ENCODE measurements at places on chromosomes 16 and 17.
A peak's percentile ranks its signal among the peaks of the same experiment; 100 is the strongest.

DNA sequence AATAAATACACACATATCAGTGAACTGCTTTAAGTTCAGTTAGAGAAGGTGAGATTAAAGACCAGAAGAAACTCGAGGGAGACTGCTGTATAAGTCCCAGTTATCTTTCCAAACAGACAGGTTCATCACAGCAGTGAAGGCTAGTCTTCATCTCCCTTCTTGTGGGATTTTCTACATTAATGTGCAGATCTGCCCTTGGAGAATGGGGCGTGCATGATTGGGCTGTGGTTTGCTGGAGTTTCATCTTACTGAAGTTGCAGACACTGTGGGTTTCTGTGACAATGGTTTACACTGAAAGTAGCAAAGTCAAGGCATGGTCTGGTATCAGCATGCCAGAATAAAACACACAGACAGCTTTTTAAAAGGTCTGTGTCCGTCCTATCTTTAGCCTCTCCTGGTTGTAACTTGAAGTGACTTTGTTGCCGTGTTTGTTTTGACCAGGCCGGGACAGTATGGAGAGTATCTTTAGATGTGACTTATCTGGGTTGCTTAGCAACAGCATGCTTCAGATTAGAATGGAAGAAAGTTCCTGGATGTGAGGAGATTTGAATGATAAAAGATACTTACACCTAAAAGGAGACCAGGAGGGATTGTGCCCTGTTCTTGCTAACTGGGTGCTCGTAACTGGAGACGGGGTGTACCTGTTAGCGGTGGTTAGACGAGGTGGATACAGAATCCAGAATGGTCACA is 16.1 kb downstream of the NAA60 start:
- no peak for DNase-seq

DNA sequence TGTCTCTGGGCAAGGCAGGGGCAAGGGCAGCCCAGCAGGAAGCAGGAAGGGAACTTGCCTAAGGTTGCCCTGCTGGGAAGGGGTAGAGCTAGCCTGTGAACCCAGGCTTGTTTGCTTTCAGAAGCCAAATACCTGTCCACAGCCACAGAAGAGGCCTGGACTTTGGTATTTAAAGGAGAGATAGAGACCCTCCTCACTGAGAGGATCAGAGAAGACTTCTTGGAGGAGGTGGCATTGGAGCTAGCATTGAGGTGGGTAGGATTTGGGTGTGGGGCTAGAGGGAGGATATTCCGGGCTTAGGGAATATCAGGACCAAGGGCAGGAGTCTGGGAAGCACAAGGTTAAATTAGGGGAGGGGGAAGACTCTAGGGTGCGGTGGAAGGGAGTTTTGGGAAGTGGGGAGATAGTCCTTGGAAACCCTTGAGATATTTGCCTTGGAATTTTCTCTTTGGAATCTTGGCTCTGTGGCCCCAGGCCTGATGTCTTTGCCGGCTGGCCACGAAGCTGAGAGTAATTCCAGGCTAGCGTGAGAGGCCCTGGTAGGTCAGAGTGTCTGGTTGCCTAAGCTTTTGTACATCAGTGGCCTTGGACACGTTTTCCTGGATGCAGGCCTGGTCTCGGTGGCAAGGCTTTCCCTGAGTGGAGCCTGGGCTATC is 13.1 kb upstream of the ETV4 start:
- DNase-seq, result no peak

- DNase-seq, result no peak
These were observed 961 bp downstream of the FGF11 start for GRCh38 chr17:7440113-7440833.

DNA sequence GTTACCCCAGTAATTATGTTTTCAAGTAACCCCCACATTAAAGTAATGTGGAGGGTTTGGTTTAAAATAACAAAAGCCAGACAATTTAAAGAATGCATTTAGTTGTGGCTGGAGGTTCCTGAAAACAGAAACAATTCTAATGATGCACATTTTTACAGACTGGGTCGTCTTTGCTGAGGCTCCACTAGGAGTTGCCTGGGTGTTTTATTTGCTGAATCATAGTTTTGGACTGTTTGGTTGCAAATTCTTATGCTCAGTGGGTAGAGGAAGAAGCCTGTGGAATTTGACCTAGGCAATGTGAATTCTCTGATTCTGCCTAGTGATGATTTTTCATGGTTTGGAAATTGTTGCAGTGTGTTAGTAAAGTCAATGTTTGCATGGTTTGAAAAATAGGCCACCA is 16.3 kb downstream of the SHISA9 start:
- DNase-seq, result no peak

DNA sequence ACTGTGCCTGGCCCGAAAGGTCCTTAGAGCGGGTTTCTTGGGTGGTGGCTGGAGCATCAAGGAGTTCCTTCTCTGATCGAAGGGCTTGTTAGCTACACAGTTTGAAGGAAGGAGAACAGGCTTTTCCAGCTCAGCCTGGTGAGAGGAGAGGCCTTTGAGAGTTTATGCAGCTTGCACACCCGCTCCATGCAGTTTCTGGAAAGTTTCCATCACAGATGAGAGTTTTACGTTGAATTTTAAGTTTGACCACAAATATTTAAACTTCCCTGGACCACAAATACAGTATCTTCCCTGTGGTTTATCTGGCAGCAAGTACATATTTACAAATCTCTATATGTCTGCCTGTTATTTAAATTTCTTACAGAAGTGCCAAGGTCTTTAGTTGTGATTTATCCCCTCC is 56.8 kb downstream of the HIC1 start:
- DNase-seq, result no peak

DNA sequence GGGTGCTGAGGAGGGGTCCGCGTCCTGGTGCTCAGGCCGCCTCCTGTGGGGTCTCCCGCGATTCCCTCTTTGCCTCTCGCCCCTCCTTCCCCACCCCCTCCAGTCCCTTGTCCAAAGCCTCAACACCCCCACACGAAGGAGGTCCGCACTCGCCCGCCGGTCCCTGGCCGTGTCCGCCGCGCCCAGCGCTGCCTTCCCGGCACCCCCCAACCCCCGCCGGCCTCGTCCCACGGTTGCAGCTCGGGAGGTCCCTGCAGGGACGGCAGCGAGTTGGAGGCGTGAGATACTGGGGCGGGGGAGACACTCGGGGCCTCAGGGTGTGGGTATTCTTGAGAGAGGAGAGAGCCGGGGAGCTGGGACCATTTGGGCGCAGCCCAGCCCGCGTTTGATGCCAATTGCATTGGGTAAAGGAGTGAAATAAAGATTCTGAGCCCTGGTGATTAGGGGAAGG is 468 bp downstream of the FLYWCH2 start:
- no peak for DNase-seq

GRCh38 chr17:73546770-73547536 is 97.3 kb downstream of the SDK2 start:
- no peak for DNase-seq

GRCh38 chr16:28140788-28141618 is 70.8 kb downstream of the XPO6 start:
- DNase-seq, result no peak

DNA sequence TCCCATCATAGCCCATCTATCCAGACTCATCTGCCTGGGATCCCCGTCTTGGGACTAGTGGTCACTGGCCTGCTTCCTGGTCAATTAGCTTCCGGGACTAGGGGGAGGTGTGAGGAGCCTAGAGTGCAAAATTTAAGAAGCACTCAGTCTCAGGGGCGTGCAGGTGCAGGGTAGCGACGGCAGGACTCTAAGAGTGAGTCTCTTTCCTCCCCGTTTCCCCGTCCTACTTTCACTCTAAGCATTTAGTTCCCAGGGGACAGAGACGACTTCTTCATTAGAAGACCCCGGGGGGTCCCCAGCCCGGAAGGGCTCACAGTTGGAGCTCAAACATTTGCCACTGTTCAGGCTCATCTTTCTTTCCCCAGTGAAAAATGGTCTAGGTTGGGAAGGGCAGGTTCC is 677 bp upstream of the ZNHIT3 start:
- DNase-seq, result no peak

GRCh38 chr17:50186661-50187393 is 14.6 kb downstream of the COL1A1 start:
- no peak for DNase-seq

DNA sequence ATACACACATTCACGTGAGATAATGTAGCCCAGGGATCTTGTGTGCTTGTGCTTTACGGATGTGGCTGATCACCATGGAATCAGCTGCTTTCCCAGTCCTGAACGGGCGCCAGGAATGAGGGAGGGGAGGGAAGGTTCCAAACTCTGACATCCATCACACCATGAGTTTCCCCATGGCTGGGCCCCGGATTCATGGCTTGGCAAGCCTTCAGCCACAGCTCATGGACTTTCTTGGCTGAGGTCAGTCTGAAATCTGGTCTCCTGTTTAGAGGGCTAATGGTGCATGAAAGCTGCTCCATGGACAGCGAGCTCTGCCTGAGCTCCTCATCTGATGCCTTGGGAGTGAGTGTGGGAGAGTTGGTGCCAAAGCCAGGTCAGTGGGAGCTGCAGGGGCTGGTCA is 767.6 kb upstream of the EEF2KMT start:
- DNase-seq, result no peak

DNA sequence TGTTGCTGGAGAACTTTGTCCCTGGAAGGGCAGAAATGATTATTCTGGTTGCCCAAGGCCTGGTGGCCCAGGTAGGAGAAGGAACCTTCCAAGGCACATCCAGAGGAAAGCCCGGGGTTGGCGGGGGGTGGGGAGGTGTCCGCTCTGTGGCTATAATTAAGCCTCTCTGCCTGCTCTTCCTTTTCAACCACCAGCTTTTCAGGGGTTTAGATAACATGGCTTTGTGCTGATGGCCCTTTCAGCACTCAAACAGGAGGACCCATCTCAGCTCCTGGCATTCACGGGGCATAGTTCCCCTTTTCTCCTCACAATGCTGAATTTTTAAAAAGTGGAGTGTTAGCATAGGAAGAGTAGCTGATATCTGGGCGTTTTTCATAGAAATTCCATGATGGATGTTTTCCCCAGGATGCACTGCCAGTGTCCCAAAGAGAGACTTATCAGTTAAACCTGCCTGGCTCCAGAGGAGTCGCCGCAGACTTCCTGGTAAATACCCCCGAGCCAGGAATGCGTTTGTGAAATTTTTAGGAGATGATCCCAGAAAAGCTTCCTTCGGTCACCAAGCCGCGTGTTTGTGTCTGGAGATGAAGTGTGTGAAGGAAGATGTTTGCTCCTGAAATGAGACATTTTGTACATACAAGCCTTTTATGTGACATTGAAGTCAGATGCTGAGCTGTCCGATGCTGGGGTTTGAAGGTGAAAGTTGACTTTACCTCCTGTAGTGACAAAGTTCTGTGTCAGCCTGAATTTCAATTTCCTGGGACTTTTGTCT is 188.5 kb downstream of the MSI2 start:
- DNase-seq, result no peak

GRCh38 chr17:40540448-40540847 is 24.8 kb downstream of the CCR7 start:
- no peak for DNase-seq

GRCh38 chr17:52465407-52465806 is 306.9 kb upstream of the CA10 start:
- DNase-seq, result no peak

GRCh38 chr17:80166446-80166845 is 3.4 kb upstream of the CARD14 start:
- DNase-seq, result no peak

- no peak for DNase-seq
These were observed 16.6 kb downstream of the RTN4RL1 start for GRCh38 chr17:2008332-2009126.

GRCh38 chr17:18258356-18259038 is at the start of gene FLII:
TSS of gene FLII (minus strand) at chr17:18258738. CDS start at chr17:18258690, 48 bp downstream.
- DNase-seq, result peak; percentile 38

DNA sequence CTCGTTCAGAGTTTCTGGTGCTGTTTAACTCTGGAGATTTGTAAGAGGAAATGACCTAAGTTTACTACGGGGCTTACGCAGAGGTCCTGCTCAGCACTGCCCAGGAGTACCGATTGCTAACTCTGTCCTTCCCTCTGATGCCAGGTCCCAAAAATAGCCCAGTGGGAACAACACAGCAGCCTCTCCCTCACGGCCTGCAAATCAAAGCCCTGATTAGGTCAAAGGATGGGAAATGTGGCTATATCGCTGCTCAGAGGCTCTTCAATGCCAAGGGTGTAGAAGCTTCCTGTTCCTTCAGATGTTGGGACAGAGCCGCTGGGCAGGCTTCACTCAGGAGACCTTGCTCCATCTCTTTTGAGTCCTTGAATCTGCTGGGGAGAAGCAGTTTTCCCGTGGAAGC is 174.2 kb upstream of the KCNJ16 start:
- no peak for DNase-seq

DNA sequence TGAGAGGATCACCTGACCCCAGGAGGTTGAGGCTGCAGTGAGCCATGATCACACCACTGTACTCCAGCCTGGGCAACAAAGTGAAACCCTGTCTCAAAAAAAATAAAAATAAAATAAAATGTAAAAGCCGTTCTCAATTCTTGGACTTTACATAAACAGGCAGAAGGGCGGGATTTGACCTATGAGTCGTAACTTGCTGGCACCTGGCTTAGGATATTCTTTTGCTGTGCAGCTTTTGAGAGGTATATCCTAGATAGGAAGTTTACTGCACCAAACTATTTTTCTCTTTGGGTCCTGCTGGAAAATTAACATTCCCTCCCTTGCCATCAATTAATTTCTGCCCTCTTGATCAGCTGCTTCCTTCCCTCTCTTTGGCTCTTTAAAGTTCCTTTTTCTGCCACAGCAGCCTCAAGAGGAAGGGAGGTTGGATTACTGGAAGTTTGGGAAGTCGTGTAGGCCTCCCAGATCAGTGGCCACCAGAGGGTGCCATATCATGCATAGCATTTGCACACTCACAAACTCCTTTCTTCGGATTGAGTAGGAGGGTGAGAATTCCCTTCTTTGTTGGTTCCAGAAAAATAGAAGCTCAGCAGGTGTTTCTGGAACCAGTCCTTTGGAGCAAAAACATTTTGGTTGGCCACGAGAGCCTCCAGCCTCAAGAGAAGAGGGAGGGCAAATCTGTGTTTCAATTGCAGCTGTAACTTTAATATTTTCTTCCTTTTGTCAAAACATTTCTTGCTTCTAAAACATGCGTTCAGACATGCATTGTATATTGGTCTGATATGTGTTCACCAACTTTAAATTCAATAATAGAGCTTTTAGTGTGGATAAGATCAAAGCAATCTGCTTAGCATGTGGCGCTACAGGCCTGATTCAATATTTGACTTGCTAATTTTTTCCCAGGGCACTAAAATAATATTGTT is 147.3 kb downstream of the CCDC182 start:
- no peak for DNase-seq

DNA sequence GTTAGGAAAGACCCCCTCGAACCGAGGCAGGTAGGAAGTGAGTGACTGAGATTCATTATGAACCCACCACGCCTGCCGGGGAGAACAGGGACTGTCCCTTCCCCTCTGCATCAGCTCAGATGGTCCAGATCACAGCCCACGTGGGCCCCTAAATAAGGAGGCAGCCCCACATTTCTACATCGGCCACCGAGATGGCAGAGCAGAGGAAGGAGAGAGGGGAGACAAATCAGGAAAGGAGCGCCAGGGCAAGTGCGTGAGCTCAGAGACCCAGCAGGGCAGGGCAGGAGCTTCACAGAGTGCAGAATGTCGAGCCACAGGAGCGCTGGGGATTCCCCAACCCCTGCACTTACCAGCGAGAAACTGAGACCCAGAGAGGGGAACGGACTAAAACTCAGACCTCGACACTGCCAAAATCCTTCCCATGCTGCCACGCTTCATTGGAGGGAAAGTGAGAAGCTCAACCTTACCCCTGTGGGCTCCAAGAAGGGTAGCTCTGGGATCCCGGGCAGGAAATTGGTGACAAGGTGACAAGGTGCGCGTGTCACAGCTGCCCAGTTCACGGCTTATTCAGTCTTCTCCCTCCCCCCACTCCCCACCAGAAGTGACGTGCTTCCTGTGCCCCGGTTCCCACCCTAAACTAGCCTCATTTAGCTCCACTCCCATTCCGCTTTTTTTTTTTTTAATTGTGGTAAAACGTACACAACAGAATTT is at the start of gene ICAM2:
TSS of gene ICAM2 (minus strand) at position 578 of the 711 bp plus-strand sequence. CDS start 13,942 bp downstream, outside the sequence.
- DNase-seq, result no peak

- peak; percentile 76 for DNase-seq
These were observed 2.4 kb upstream of the USP36 start for GRCh38 chr17:78842881-78843565.

Data from SHP77 treated with DMSO at 0.1 percent for 48 hours (cell line).